ENCODE measurements at places on chromosomes 3 and 15.

- no peak for DNase-seq
Measured at GRCh38 chr3:169660709-169661360, 2.7 kb downstream of the MECOM start.

DNA sequence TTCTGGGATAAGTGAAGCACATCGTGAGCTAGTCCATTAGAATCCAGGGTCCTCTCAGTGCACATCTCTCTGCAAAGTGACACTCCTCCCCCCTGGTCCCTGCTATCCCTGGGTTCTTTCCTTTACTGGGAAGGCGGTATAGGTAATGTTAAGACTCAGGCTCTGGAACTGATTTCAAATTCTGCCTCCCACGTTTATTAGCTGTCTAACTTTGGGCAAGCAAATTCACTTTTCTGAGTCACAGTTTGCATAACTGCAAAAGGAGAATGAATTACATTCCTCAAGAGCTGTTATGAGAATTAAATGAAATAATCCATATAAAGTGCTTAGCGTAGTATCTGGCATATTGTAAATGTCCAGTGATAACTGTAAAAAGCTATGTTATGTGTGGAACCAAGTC, 168.1 kb upstream of the LRRN1 start:
- no peak for DNase-seq

- no peak for DNase-seq
Measured at GRCh38 chr3:83193526-83193925, 1432.1 kb upstream of the GBE1 start.

GRCh38 chr3:187565701-187566100, 104.5 kb downstream of the SST start:
- DNase-seq, result no peak

GRCh38 chr3:67109651-67110204, 111.6 kb downstream of the KBTBD8 start:
- DNase-seq, result no peak

- no peak for DNase-seq
Measured at GRCh38 chr3:125594581-125595011, 701 bp downstream of the OSBPL11 start.

GRCh38 chr3:68874551-68875348, 57.6 kb downstream of the TAFA4 start:
- DNase-seq, result no peak

DNA sequence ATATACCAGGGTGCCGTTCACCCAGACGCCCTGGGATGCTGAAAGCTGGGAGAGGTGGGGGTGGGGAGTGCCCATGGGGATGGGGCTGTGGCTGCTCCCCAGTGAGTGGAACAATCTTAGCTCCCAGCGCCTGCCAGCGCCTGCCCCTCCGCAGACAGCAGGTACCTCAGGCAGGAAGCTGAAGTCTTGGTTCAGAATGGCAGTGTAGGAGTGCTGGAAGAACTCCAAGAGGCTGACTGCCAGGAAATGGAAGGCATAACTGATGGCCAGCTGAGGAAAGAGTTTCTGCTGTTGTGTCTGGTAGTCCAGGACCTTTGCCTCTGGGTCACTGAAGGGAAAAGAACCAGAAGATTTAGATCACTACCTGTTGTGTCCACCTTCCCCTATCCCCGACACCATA, 8.4 kb downstream of the ACOX2 start:
- DNase-seq, result no peak

DNA sequence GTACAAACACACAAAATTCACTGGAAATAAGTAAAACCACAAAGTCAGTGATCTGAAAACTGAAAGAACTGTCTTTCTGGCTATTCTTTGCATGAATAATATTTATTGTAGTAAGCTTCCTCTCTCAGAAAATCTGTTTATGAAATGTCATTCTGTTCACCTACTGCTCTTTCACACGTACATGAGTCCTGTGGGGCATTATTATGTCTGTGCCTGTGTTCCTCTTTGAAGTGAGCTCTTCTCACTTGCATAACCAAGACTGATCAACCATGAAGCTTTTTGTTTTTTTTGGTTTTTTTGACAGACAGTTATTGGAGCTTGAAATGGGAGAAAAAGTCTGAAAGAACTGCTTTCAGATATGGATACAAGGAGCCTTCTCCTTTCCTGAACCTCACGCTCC, 195.8 kb downstream of the PLCH1 start:
- no peak for DNase-seq

DNA sequence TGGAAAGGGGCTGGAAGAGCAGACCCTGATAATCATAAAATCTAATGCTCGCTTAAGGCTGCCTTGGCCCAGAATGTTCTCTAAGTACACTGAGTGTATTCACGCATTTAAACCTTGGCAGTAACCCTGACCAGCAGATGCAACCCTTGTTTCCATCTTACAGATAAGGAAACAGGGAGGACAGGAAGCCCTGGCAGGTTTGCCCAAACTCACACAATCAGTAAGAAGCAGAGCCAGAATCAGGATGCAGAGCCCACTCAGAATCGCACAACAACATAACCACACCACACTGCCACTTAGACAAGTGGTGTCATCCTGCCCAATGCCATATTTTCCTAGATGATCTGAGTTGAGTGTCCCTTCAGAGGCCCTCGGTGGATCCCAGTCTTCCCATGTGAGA, 214.5 kb upstream of the HES1 start:
- DNase-seq, result no peak

DNA sequence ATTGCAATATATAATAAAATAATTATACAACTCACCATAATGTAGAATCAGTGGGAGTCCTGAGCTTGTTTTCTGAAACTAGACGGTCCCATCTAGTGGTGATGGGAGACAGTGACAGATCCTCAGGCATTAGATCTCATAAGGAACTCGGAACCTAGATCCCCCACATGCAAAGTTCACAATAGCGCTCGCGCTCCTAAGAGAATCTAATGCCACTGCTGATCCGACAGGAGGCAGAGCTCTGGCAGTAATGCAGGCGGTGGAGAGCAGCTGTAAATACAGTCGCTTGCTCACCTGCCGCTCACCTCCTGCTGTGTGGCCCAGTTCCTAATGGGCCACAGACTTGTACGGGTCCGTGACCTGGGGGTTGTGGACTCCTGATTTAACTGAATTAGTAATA, 87.8 kb downstream of the P3H2 start:
- no peak for DNase-seq

- DNase-seq, result no peak
Measured at GRCh38 chr3:64687086-64687780, 567 bp downstream of the ADAMTS9 start.
